HuH-7 (cell line): ENCODE measurements at places on chromosomes 2 and 18.

- DNase-seq = no peak
Measured at GRCh38 chr2:232438951-232439757, 16.8 kb upstream of the ALPI start.

DNA sequence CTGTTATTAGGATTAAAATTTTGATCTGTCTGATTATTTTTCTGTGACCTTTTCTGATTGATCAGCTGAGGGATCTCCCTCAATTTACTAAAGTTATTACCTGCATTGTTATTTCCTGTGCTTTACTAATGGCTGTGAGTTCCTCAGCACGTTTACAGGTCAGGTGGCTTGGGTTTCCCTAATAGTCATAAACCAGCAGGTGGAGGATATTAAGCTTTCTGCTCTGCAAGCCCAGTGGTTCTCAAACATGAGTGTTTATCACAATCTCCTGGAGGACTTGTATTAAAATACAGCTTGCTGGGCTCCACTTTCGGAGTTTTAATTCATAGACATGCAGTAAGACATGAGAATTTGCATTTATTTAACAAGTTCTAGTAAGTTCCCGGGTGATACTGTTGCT lies 22.4 kb upstream of the UGP2 start:
- no peak for DNase-seq

DNA sequence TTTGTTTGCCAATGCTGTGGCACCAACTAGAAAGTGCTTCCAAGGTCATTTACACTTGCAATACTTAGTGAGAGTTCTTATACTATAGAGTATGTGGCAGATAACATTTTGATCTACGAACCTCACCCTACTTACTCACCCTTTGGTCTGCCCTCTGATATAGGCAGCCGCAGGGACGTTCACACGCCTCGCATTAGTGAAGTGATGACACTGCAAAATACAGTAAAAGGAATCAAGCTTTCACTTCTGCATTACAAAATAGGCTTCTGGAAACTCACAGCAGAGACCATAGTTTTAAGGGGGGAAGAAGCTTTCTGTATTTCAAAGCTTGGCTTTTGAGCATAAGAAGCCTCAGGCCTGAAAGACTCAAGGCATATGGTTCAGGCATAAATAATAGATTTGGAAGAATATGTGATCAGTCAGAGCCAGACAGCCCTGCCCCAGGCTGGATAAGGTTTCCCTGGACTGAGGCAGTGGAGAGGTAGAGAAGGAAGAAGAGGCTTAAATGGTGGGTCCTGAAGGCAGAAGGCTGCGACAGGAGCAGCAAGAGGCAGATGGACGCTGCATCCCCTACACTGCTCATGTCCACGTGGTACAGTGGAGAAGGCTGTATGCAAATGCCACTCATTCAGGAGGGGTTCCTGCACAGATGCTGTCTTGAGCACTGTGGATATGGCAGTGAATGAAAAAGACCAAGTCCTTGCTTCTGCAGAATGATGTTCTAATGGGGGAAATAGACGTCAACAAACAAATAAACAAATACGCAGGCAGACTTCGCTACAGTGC lies 63.1 kb downstream of the FECH start:
- no peak for DNase-seq

- no peak for DNase-seq
Measured at GRCh38 chr2:196459539-196459938, 180.0 kb upstream of the CCDC150 start.

DNA sequence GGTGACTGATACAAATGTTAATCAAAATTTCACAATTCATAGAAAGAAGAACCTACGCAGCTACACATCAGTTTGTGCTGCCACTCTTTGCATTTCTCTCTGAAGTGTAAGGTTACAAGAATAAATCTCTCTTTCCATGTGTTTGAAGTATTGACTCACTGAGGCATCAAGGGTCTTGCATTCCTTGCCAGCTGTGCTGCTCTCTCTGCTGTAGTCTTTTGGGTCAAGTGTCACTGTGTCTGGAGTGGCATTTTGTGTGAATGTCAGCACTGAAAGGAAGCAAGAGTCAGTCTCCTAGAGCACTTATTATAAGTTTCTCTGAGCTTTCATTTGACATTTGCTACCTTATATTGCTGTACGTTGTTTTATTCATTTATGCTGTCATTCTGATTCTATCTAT lies 1696.1 kb upstream of the LRRTM1 start:
- DNase-seq = no peak

DNA sequence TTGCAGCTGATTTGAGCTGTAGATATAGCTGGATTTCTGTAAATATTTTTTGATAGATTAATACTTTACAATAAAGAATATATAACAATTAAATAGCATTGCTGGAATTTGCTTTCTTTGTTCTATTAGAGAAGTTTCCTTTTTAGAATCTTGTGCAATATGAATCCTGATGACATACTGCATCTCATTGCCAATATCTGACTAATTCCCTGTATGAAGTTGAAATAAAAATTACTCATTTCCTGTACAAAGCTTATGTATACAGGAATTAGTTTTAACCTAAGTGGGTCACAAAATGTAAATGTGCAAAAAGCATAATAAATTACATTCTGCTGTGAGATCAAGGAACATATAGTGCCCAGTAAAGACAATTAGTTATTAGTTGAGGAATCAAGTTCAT lies 72.8 kb upstream of the TMEFF2 start:
- no peak for DNase-seq

GRCh38 chr2:219176818-219177551 lies at the start of gene CNPPD1:
Gene CNPPD1, minus strand, starts transcription at chr2:219176925. Its CDS starts 97 bp downstream, at chr2:219176828.
- DNase-seq = peak; percentile 78

GRCh38 chr2:219119422-219120043 lies 41.1 kb downstream of the NHEJ1 start:
- no peak for DNase-seq

- no peak for DNase-seq
Measured at GRCh38 chr2:230124757-230125431, 56.2 kb upstream of the SLC16A14 start.

DNA sequence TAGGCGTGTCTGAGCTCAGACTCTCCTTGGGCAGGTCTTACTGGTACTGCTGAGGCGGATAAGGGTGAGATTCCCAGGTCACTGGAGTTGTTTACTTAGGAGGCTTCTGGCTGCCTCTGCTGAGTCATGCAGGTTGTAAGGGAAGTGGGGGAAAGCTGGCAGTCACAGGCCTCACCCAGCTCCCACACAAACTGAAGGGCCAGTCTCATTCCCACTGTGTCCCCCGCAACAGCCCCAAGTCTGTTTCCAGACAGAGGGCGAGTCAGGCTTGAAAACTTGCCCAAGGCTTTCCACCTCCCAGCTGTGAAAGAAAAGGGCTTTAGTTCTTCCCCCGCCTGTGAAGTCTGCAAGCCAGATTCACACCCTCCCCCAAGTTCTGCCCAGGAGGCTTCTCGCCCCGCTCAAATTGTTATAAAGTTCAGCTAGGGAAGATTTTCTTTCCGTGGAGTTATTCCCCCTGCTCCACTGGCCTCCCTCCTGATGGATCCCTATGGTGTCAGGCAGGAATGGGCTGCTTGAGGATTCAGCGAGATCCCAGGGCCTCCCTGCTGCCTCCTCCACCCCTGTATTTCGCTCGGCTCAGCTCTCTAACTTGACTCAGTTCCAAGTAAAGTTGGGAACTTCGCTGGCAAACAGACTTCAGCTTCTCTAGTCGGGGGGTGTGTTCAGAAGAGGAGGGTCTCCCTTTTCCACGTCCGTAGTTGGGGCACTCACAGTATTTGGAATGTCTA lies 248.6 kb downstream of the NR4A2 start:
- no peak for DNase-seq

- DNase-seq = no peak
Measured at GRCh38 chr2:216055680-216056079, 25.9 kb downstream of the PECR start.

GRCh38 chr2:41966920-41967319 lies 80.9 kb upstream of the PKDCC start:
- DNase-seq = no peak

- no peak for DNase-seq
Measured at GRCh38 chr18:10559553-10560451, 34.0 kb downstream of the NAPG start.

DNA sequence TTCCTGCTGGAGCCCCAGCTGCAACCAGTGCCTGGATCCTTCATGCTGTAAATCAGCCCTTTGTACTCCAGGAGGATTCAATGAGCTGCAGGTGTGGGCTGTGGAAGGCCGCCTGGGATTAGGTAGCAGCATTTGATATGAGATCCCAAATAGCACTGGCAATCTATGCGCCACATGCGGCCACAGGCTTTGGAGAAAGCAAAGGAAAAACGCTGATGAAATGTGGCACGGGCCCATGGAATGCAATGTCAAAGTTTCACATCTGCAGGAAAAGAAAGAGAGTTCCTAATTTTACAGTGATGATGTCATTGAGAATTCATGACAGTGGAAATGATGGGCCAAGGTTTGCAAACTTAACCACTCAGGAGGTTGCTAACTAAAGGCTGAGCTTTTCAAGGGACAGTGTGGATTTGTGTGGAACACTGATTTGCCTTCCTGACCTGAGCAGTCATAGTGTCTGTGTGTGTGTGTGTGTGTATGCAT lies 216.4 kb upstream of the OSR1 start:
- DNase-seq = no peak

DNA sequence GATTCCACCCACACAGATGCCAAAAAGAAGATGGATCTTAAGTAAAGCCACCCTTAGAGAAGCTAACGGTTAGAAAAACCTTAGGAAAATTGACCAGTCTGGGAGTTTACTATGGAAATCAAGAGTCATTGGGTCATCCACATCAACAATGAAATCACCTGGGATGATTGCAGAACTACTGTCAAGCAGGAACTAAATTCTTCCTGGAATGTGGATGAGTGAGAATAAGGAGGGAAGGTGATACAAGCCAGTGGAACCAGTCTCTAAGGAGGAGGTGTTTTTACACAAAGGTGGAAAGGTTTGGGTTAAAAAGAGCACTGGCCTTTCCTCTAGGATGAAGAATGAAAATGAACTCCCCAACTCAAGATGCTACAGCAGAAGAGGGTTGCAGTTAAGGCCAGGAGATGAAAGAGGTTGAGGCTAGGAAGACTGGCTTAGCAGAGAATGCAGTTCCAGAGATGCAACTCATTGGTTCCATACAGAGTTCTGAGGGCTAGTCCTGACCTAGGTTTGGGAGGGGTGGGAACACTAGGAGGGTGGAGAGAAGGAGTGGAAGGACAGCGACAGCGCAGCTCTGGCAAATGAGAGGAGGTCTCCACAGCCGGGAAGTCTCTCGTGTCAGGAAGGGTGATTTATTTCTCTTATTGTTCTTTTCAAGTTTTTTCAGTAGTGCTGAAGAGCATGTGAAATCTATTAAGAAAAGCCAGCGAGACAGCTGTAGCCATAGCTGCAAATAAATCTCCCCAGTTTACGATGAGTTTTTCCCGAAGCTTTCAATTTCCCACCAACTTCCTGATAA lies 27.7 kb upstream of the KDM3A start:
- no peak for DNase-seq

- no peak for DNase-seq
Measured at GRCh38 chr2:17813742-17814473, 2.4 kb upstream of the MSGN1 start.

GRCh38 chr2:226652369-226652768 lies 147.3 kb downstream of the IRS1 start:
- no peak for DNase-seq

DNA sequence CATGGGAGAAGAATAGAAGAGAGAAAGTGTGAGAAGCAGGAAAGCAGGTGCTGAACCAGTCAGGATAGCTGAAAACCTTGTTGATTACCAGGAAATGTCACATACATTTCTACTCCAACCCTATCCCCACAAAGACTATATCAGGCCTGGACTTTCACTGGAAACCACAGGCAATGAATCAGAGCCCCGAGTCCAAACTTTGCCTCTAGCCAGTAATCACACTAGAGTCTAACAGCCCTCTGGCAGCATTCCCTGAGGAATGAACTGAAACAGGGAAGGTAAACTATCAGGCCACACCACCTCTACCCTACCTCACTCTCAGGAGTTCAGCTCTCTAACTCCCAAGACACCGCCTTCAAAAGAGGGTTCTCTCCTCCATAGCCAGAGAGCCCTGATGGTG lies 18.7 kb upstream of the IHH start:
- DNase-seq = no peak

DNA sequence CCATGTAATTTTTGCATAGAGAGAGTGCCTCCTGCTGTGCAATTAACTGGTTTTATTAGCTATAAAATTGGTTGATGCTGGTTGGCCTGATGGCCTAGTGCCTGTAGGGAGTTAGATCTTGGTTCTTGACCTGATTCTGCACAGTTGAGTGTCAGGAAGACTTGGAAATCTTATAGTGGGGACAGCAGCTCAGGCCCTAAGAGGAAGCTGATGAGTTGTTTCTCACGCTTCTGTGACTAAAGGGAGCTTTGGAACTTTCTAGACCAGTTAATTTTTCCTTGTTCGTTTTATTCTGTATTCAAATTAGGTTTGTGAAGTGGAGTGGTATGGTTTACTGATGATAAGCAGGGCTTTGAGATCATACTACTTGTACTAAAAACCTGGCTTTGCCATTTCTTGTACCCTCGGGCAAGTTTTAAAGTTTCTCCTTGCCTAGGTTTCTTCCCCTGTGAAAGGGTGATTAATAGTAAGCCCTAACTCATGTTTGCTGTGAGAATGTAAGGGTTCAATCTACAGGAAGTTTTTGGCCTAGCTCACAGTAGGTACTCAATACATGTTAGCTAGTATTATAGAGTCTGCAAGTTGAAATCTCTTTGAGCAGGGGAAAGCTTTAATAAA lies 82.1 kb downstream of the MAP3K20 start:
- DNase-seq = no peak

GRCh38 chr2:148674063-148675020 lies 29.8 kb downstream of the EPC2 start:
- DNase-seq = peak; percentile 59

DNA sequence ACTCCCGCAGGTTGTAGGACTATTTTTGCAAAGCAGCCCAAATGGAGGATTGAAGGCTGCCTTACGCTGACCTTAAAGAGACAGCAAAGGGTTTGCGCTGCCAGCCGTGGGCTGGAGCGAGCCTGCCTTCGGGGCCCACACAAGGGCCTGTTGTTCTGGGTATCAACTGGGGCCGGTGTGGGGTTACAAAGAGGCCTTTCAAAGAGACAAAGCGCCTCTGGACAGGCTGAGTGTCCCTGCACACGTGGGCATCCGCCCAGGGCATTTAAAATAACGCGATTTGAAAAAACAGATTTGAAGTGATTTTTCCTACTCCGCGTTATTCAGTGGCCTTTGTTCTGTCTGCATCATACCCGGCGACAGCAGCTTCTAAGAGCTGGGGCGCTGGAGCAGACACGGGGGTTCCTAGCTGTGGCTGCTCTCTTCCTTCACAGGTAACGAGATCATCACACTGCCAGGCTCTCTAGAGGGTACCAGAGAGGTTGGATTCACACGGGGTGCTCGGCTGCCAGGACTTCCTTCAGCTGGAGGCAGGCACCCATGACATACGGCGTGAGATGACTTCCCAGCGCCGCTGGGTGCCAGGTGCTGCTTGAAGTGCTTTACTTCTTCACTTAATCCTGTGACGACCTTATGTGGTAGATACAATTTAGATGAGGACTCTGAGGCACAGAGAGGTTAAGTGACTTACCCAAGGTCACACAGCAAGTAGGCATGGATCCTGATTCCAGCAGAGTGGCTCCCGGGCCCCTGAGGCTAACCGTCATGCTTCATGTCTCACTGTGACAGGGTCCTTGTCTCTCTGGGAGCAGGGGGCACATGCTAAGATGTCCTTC lies 32.2 kb downstream of the MAL start:
- no peak for DNase-seq

GRCh38 chr2:220674033-220674432 lies 898.1 kb downstream of the EPHA4 start:
- DNase-seq = no peak

- DNase-seq = no peak
Measured at GRCh38 chr2:203744091-203744490, 37.7 kb downstream of the CD28 start.

GRCh38 chr2:626491-627339 lies 50.5 kb downstream of the TMEM18 start:
- DNase-seq = no peak
